ENCODE measurements at places on chromosomes 7 and 10.

- DNase-seq, result no peak
These were observed 49.7 kb upstream of the DDC start for GRCh38 chr7:50614721-50615518.

DNA sequence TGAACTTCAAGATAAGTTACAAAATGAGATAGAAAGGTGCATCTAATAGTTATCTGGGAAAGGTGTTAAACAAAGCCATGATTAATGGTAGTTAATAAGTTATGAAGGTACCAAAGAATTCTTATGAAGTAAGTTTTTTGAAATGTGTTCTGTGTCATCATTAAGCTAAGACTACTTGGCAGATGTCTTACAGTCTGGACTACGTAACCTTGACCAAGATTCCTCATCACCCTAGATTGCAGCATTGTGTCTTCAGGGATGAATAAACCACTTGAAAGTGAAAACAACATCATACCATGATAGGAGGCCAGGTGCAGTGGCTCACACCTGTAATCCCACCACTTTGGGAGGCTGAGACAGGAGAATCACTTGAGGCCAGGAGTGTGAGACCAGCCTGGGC is 48.2 kb downstream of the GOT1 start:
- no peak for DNase-seq

GRCh38 chr7:101333912-101334311 is 12.3 kb upstream of the IFT22 start:
- DNase-seq, result no peak

DNA sequence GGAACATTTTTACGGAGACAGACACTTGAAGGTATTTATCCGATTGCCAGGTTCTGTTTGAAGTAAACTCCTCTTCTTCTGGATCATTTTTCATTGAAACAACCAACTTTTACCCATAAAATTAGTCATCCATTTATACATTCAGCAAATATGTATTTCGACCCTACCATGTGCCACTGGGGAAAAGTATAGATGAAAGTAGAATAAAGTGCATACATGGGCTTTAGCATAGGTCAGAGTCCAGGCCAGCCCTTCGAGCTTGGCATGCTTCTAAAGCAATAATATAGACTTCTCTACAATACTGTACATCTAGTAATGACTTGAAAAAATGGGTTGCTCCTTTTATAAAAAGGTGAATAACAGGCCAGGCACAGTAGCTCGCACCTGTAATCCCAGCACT is 10.1 kb downstream of the SLC25A16 start:
- DNase-seq, result no peak

DNA sequence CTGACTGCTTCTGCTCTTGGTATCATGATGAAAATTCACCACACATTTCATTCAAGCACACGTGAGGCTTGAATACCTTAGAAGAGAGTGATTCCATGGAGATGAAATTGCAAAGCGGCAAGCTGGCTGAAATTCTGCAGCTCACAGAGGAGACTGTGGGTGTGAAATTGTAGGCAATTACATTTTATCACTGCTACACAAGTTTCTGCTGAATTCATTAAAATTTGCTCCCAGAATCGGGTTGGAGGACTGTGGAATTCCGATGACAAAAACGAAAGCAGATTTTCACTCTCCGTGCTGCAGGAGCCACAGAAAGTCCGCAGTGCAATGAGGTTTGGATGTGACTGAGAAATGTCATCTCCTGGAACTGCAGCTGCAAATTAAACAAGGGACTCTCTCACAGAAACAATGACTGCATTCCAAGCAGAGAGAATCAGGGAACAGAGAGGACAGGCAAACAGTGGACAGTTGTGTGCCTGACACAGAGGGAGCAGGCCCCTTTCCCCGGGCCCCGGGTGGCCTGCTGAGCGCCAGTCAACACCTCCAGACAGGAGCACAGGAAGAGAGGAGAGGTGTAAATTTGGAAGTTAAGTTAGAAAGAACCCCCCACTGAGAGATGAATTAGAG is 109.1 kb downstream of the C10orf90 start:
- peak; percentile 90 for DNase-seq

GRCh38 chr7:128833148-128833945 is 3.1 kb downstream of the FLNC start:
- peak; percentile 63 for DNase-seq

DNA sequence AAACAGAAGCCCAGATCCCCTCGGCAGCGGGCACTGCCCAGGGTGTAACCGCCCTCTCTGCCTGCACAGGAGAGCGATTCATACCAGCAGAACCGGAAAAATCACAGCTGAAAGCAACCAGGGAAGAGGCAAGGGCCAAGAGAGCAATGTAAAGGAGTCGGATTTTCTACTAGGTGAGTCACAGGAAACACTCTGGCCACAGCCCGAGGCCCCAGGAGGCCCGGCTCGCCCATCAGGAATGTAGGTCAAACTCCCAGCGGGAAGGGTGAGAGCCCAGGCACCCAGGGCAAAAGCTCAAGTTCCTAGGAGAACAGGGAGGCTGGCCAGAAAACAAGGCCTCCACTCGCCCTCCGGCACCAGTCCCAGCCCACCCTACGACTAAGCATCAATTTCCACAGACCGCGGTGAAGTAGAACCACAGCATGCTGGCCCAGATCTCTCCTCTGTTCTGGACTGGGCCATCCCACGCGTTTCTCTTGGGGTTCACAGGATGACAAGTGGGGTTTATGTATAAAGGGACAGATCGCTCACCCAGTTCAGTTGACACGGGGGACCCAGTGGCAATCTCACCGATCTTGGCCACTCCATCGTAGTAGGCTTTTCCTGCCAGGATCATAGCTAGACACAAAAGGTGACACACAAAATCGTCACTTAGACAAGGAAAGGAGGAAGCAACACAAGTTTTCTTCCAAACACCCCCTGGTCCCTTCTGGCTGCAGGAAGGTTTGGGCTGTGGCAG is 46.2 kb downstream of the BAIAP2L1 start:
- DNase-seq, result no peak

GRCh38 chr10:124591123-124591495 is 129.5 kb downstream of the LHPP start:
- DNase-seq, result no peak

DNA sequence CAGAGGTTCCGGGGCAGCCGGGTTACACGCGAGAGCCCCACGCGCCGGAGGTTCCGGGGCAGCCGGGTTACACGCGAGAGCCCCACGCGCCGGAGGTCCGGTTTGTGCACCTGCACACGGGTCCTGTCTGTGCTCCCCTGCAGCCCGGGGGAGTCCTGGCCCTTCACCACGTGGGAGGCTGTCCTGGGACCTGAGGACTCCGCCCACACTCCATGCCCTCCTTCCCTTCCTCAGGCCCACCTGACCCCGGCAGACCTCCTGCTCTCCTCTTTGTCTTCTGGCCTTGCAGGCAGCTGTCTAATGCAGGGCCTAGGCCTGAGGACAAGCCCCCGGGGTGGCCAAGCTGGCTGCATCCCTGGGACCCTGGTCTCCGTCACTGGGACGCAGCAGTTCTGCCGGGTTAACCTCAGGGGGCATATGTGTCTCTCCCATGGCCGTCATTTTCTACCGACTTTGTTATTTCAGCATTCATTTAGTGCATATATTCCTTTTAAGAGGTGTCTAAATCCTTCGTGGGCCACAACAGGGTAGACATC is 374.6 kb downstream of the DNAJB6 start:
- DNase-seq, result no peak

- DNase-seq, result no peak
These were observed 634.7 kb downstream of the KCNMA1 start for GRCh38 chr10:77002872-77003271.

DNA sequence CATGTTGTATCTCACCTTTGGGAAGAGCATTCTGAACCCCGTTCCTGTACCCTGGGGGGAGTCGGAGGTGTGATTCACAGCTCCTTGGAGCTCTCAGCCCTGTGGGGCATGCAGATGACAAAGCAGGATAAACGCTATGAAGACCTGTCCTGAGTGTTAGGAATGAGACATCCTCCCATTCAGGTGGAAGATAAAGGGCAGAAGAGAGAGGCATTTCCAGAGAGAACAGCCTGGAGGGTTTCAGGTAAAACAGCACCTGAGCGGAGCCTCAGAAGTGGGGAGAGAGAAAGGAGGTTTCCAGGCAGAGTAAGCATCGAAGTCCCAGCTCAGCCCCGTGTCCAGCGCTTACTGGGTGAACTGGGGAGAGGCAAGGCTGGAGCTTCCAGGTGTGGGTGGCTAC is 288.9 kb downstream of the KLF6 start:
- no peak for DNase-seq

DNA sequence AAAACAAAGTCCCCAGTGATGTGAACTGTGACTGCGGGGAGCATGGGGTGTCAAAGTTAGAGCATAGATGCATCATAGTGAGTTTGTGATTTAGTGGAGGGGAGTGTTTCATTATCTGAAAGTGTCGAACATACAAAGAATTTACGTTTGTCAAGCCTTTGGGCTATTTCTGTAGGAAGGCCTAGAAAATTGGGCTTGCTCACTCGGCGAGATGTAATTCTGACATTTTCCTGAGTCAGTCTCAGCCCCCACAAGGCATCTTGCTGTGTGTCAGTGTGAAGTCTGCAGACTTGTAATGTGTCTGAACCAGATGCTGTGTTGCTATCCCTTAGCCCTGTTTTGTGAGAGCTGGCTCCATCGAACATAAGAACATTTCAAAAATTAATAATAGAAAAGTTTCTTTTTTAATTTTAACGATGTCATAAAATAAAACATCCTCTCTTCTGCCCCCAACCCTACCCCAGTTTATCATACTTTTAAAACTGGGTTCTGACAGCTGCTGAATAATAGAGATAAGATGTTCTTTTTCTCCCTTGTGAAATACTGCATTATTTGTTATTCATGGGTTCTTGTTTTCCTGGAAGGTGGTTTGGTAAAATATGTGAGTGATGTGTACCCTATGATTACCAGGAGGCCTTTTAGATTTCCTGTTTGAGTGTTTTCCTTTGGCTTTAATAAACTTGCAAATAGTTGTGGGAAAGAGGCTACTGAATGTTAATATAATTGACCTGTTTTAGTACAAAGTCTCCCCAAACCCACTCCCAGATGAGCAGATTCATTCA is 207.4 kb downstream of the GPR158 start:
- DNase-seq, result no peak

DNA sequence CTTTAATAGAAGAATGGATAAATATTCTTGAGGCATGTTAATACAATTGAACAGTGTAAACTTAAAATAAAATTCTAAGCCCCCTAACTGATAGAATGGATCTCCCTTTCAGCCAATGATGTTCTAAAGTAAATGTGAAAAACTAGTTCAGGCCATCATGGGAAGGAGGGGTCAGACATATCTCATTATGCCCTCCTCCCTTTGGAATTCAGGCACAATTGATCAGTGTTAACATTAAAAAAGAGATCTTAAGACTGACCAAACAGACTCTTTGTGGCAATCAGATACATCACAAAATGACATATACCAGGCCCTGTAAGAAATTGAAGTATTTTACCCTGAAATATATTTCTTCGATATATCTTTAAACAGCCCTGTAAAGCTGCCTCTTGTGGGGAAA is 683.0 kb upstream of the LRRTM3 start:
- no peak for DNase-seq

DNA sequence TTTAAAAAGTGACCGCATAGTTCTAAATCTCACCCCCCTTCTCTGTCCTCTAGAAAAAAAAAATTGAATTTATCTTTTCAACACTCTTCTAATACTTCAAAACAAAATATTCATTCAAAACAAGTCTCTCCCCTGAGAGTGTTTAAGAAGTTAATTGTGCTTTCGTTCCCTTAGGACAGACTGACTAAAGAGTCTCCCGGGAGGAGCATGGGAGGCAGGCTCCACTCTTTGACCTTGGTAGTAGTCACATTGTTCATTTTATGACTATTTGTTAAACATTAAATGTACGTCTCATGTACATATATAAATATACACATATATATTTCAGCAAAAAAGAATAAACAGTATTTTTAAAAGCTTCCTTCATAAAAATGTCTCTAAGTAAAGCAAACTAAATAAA is 35.3 kb upstream of the SPOCK2 start:
- DNase-seq, result no peak

DNA sequence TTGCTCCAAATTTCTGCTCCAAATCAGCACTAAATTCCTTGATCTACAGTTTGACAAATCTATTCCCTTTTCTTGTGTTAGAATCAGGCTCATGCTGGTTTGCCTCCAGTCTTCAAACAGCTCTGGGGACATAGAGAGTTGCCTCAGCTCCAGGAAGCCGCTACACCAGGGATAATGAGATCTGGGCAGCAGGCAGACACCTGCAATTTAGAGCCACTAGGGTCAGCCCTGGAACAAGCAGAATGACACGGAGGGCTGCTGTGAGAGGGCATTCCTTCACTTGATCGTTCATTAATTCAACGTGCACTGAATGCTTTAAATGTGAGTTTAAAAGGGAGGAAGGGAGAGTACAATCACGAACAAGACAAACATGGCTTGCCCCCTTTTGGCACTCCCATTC is 3.7 kb upstream of the ELMO1 start:
- no peak for DNase-seq

DNA sequence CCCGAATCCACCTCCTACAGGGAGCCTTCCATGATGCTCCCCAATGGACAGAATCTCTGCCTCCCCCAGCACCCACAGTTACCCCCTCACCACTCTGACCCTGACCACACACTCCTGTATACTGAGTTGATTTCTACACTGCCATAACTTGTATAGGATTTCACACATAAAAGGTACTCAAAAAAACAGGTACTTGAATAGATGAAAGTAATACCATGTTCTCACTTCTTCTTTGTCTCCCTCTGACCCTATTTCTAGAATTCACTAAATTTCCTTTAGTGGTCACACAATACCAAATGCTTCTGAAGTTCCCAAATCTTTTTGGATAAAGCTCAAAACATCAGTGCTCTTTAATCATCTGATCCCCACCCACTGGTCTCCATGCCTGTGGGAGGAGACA is 45.4 kb downstream of the HSPA12A start:
- no peak for DNase-seq

DNA sequence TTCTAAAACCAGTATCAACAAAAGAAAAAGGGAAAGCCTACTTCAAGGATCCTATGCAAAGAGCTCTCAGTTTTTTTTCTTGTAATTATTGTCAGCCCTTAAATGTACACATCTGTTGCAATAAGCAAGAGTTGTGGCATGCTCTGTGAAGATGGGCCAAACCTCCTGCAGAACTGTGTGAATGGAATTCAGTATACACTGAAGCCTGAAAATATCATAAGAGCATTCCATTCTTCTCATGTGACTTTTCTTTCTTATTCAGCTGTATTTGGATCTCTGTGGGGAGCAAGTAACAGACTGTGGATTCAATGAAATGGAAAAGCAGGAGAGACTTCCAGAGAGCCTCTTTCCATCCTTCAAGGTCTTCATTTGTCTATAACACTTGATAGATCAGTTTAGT is 130.7 kb downstream of the SAMD9 start:
- DNase-seq, result no peak

- DNase-seq, result no peak
These were observed 69.5 kb downstream of the STEAP1B start for GRCh38 chr7:22430457-22430856.

- DNase-seq, result no peak
These were observed 22.5 kb upstream of the ECHDC3 start for GRCh38 chr10:11719496-11720259.

GRCh38 chr7:47496056-47496665 is 85.8 kb downstream of the TNS3 start:
- no peak for DNase-seq

DNA sequence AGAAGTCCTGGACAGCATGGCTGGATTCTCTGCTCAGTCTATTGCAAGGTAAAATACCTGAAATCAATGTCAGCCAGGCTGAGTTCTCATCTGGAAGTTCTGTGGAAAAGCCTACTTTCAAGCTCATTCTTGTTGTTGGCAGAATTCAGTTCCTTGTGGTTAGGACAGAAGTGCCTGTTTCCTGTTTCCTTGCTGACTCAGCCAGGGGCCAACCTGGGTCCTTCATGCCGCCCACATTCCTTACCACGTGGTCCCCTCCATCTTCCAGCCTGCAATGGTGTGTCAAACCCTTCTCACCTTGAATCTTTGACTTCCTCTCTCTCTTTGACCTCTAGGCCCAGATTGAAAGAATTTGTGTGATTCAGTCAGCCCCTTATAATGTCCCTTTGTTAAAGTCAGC is 197.1 kb upstream of the STK17A start:
- DNase-seq, result no peak
